ENCODE measurements at places on chromosomes 2 and 18.

DNA sequence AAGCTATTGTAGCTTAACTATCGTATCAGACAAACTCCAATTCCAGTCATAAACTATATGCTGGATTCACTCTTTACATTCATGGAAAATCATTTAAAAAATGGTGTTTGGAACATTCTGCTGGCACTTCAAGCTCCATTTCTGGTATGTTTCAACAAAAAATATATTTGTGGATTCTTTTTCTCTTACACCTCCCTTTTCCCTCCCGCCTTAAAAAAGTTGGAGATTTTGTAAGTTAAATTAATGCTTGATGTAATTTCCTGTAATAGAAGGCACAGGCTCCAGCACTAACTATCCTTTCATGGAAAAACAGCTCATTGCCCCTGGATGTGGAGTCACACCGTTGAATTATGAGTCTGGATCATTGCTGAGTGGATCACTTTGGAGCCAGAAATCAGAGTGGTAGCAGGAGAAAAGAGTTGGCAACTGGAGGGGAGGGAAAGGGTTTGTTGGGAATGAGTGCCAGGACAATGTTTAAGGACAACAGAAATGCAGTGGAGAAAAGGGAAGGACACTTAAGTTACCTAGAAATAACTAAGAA lies 102.8 kb downstream of the ICOS start:
- no peak for DNase-seq

GRCh38 chr18:58135183-58135641 lies 91.2 kb downstream of the NEDD4L start:
- DNase-seq = peak; percentile 70

DNA sequence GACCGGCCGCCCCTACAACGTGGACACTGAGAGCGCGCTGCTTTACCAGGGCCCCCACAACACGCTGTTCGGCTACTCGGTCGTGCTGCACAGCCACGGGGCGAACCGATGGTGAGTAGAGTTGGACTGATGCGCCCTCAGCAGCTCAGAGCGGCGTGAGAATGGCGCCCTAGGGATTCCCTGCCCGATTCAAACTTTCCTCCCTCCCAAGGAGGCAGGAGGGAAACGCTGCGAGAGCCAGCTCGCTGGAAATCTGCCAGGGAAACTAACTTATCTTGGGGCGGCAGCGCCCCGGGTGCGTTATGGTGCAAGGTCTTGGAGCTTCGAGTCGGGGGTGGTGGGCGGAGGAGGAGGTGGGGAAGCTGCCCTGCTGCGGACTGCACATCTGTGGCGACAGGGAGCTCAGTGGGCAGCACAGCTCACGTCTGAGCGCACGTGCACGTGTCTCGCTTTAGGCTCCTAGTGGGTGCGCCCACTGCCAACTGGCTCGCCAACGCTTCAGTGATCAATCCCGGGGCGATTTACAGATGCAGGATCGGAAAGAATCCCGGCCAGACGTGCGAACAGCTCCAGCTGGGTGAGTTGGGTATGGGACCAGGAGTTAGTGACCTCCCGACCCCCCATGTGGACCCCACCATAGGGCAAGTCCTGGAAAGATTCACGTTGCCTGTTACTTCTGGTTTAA lies 697 bp downstream of the ITGA4 start:
- peak; percentile 47 for DNase-seq

DNA sequence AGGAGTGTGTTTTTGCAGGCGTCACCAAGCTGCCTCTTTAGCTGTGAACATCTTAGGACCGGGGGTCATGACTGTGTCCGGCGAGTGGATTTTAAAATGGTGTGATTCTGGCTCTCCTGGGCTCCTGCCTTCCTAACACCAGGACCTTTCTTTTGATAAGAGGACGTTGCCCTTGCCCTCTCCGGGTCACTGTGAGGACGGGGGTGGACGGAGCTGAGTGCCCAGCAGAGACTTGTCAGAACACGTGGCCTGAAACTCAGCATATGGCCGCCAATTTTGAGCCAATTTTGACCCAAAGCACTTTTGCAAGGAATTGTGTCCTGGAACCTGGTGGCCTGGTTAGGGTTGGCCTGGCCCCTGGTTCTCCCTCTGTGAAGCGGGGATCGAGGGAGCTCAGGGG lies 40.2 kb downstream of the RTP5 start:
- no peak for DNase-seq

DNA sequence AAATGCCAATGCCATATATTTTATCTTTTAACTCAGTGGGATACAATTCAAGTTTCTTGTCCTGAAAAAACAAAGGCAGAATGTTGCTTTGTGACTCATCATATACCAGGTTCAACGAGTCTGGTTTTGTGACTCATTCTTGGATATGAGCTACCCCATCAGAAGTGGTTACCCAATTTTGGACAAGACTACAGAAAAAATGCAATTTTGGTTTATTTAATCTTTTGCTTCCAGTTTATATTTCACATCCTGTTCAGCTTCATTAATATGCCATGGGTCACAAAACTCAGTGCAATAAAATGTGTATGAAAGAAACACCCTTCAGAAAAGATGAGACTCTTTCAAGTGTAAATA lies 25.0 kb downstream of the FN1 start:
- peak; percentile 95 for DNase-seq

- no peak for DNase-seq
Observed at GRCh38 chr2:145288650-145289496, 769.0 kb upstream of the ZEB2 start.

DNA sequence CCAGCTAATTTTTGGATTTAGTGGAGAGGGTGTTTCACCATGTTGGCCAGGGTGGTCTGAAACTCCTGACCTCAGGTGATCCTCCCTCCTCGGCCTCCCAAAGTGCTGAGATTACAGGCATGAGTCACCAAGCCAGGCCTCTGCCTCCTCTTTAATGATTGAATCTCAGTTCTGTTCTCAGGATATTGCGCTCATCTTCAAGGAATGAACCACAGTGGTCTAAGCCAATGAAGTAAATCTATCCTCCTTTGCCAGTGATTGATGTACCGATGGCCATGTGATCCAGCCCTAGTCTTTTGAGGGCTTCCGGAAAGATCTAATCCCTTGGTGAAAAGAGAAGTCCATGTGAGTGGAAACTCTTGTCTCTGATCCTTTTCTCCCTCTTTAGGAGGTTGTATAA lies 48.6 kb downstream of the POLE4 start:
- DNase-seq = no peak

- DNase-seq = no peak
Observed at GRCh38 chr2:233202531-233202944, 48.9 kb upstream of the ATG16L1 start.

DNA sequence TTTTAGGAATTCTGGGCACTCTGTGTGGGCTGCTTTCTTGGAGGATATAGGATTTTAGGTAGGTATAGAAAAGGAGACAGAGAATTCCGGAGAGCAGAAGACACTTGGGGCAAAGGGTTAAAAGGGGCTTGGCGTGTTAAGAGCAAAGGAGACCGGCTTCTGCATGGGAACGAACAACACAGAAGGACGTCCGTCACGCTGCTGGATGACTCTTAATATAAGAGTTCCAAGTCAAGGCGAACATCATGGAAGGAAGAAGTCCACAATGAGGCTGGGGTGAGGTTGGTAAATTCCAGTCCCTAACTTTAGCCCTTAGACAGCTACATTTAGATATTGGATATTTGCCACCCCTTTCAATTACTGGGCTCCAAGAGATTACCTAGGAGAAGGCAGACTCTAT lies 15.9 kb upstream of the SLC20A1 start:
- no peak for DNase-seq
